ENCODE measurements at places on chromosomes 3 and 15.

GRCh38 chr3:128545120-128545752 is 52.2 kb upstream of the GATA2 start:
- DNase-seq, result no peak

- no peak for DNase-seq
Measured at GRCh38 chr3:42714171-42714852, 11.7 kb upstream of the HHATL start.

GRCh38 chr3:31713816-31714215 is 181.1 kb downstream of the STT3B start:
- DNase-seq, result peak; percentile 51

DNA sequence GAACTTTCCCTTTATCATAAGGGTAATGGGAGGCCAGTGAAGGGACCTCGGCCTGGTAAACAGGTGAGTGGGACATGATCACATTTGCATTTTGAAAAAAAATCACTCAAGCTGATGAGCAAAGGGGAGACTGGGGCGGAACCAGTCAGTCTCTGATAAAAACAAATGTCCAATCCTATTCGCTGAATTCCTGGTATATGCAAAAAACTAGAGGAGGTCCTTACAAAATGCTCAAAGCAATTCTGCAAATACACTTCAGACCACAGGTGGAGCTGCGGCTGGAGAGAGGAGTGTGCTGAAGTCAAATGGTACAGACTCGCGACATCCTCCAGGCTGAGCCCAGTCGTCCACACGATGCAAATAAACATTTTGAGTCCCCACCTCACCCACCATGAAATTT is 166.7 kb downstream of the FOXP1 start:
- no peak for DNase-seq

GRCh38 chr15:40088929-40089755 is 19.5 kb downstream of the BMF start:
- no peak for DNase-seq

DNA sequence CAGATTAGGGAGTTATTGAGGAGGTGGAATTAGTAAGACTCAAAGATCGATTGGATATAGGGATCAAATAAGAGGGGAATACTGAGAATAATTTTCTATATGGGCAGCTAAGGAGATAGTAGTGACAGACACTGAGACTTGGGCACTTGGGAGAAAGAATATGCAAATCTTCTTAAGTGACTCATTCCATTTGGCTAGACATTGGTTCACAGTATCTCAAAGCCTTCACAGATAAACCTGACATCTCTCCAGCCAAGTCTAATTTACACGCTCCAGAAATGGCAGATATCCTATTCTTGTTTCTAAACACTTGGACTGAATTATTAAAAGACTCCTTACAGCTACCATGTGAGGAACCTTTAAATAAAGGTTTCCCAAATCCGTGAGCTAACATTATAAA is 104.6 kb upstream of the ADAMTS9 start:
- no peak for DNase-seq

DNA sequence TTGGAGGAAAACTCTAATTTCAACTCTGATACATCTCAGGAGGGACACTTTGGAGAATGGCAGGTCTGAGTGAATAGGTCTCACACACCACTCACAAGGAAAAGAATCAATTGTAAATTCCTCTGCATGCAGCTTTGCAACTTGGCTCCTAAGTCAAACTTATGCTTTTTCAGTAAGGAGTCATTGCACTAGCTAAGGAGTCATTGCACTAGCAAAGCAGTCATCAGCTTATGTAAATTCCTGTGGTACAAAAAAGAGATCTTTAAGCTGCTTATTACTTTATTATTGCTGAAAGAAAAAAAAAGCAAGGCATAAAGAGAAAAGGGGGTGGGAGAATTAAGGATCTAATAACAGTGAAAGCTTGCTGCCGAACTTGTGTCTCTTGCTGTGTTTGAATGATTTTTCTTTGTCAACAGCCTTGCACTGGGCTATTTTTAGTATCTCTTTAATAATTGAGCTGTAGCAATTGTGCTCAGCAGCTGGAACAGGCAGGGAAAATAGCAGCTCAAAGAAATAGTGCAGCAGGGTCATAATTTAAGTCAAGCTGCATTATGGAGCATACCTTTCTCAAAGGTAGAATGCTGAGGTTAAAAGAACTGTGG is 154.3 kb upstream of the ARPP21 start:
- no peak for DNase-seq

- DNase-seq, result no peak
Measured at GRCh38 chr3:155032918-155033317, 47.2 kb upstream of the MME start.

- no peak for DNase-seq
Measured at GRCh38 chr3:99066863-99067262, 165.4 kb upstream of the DCBLD2 start.

GRCh38 chr3:107973152-107973551 is 117.7 kb downstream of the CD47 start:
- no peak for DNase-seq

DNA sequence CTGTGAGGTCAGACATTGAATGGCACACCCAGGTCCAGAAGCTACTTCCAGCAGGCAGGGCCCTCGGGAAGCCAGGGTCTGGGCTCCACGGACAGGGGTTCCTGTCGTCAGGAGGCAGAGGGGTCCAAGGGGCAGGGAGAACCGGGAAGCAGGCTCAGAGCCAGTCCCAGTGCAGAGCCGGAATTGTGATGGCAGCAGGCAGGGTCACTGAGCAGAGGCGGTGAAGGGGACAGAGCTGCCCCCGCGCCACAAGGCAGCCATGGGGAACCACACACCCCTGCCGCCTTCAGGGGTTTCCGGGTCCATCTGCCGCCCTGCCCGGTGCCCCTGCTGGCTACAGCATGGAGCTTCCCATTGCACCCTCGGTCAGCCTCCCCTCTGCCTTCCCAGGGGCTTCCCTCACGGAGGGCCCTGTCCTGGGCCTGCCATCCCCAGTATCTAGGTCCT is 136.9 kb downstream of the NSMCE3 start:
- DNase-seq, result no peak

GRCh38 chr3:120563356-120564022 is 32.6 kb upstream of the NDUFB4 start:
- DNase-seq, result no peak

- DNase-seq, result no peak
Measured at GRCh38 chr15:31082771-31083369, 18.7 kb downstream of the TRPM1 start.

DNA sequence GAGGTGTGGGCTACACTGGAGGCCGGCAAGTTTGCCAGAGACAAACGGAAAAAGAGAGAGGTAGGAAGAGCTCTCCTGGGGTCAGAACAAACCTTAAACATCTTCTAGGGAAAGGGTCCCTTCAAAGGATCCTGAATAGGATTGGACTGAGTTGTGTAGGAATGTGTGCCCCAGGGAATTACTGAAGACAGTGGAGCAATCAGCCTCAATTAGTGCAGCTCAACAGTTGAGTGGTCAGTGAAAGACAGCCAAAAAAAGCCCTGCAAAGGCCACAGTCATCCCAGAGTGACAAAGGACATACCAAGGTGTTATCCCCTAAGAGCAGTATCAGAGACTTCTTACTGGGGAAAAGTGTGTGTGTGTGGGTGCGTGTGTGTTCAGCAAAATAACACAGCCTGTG is 70.3 kb downstream of the NUP210 start:
- no peak for DNase-seq

GRCh38 chr15:89495638-89496145 is 691 bp downstream of the RHCG start:
- no peak for DNase-seq

GRCh38 chr3:129238945-129239705 is 10.3 kb upstream of the COPG1 start:
- no peak for DNase-seq

- no peak for DNase-seq
Measured at GRCh38 chr3:134008630-134009156, 21.0 kb downstream of the SLCO2A1 start.

DNA sequence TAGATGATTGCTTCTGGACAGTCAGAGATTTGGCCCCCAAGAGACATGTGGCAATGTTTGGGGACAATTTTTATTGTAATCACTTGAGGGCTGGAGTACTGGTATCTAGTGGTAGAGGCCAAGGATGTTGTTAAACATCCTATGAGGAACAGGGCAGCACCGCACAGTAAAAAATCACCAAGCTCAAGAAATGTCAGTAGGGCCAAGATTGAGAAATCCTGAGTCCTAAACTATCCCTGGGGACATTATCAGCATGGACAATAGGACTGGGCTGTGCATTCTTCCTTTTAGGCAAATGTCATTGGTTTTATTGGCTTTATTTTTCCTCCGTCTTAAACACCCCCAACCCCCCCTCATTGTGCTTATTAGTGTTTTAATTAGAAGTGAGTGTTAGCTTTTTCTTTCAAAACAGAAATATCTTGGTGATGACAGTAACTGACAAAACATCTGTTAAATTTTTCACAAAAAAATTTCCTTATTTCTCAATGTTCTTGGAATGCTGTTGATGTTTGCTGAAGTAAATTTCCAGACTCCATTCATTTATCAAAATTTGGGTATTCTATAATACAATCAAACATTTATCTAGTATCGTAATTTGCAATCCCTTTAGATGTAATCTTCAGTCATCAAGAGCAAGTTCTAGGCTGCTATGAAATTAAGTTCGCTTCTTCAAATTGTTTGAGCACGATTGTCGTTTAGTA is 944.4 kb downstream of the VGLL3 start:
- DNase-seq, result no peak

- no peak for DNase-seq
Measured at GRCh38 chr15:34722439-34722836, 32.4 kb downstream of the GJD2 start.

- no peak for DNase-seq
Measured at GRCh38 chr3:49967291-49967690, 27.3 kb downstream of the RBM6 start.

DNA sequence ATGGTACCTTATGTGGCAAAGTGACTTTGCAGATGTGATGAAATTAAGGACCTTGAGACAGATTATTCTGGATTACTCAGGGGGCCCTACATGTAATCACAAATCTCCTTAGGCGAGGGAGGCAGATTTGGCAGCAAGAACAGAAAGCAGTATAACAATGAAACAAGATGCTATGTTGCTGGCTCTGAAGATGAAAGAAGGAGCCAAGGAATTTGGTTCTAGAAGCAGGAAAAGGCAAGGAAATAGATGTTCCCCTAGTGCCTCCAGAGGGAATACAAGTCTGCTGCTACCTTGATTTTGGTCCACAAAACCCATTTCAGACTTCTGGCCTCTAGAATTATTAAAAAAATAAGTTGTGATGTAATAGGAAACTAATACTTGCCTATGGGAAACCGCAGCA is 64.5 kb downstream of the PIK3R4 start:
- DNase-seq, result no peak

- DNase-seq, result no peak
Measured at GRCh38 chr15:97692301-97693015, 268.0 kb upstream of the ARRDC4 start.

DNA sequence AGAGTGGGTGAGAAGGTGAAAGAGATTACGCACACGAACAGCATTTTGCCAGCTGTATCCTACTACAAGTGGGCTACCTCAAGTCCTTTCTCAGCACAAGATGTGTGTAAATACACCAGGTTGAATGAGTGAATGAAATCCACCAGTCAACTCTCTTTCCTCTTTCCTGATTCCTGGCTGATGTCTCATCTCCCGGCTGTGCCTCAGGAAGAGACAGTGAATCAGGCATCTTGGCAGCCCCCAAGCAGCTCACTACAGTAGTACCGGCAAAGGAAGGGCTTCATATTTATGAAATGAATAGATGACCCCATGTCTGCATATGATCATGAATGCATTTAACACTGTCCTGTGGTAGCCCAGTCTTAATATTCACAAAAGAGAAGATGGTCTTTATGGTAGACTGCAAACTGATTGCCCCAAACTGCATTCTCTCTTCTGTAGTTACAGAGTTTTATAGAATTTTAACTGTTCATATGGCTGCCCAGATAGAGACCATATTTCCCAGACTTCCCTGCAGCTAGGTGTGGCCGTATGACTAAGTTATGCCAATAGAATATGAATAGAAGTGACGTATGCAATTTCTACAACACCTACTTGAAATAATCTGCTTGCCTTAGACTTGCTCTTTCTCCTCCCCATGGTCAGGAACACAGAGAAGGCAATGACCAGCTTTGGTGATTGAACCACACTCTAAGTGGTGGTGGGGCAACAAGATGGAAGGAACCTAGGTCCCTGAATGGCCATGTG is 22.7 kb downstream of the MGLL start:
- no peak for DNase-seq

- DNase-seq, result no peak
Measured at GRCh38 chr15:39627451-39628143, 46.7 kb downstream of the THBS1 start.

DNA sequence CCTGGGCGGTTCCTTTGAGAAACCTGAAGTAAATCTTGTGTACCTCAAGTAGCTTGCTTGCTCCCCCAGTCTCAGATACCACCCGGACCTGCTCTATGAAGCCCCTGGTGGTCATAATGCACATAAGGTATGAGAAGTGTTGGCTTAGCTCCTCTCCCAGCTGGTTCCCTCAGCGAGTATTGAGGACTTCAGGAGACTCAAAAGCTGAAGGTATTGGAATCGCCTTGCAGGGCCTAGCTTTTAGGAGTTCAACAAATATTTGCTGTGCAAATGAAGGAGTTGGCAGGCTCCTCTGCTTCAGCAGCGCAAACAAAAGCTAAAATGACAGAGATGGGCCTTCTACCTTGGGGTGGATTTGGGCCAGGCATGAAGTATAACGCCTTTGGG is 1.7 kb downstream of the CMTM8 start:
- peak; percentile 59 for DNase-seq

DNA sequence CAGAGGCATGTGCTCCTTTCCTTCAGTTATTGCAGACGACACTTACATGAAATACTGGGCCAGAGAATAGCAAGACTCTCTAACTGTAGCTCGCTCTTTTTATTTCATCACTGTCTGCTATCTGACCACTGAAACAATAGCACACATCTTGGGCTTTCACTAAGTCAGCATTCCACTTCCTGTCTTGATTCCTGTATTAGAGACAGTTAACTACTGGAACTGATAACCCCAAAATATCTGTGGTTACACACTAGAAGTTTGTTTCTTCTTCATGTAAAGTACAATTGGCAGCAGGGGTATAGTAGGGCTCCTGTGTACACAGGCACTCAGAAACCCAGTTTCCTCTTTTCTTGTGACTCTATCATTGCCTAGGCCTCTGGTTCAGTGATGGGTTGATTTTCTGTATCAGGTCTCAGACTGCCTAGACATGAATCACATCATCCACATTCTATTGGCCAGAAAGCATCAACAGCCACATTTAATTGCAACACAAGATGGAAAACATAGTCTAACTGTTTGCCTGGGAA is 230.2 kb upstream of the CD96 start:
- DNase-seq, result peak; percentile 71

DNA sequence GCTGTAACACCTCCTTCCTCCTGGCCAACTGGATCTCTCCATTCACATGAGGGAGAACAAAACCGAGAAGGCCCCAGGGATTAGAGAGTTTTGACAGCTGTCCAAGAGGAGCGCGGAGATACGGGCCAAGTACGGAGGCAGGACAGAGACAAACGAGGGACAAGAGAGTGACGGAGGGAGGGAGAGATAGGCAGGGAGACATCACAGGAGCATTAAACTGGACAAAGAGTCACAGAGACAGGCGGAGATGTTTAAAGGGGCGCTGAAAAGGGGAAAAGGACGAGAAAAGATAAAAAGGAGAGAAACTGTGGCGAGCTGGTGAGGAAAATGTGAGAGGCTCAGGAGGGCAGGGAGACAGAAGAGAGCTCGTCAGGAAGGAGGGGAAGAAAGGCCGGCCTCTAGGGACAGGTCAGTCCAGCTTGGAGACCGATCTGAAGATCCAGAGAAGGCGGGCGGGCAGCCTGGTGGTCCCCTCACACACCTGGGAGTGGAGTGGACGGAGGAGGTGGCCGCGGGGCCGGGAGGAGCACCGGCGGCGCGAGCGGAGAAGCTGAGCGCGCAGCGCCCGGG is 40.5 kb upstream of the ROPN1 start:
- no peak for DNase-seq
